ENCODE measurements at places on chromosomes 12 and 14.

DNA sequence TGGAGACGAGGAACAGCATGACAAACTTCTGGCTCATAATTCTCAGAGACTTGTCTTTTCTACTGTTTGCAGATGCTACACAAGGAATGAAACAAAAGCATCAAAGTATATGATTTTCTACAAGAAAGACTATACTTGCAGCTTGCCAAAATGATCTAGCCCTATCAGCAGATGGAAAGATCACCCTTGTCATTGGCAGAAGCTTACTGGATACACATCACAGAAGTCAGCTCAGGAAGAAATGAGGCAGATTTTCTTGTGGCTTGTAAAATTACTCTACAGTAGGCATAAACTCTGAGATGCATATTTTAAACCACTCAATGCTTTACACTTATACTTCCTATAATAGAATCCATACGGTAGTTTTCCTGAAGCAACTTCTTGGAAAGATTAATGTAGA, 20.6 kb downstream of the E2F7 start:
- no peak for DNase-seq

DNA sequence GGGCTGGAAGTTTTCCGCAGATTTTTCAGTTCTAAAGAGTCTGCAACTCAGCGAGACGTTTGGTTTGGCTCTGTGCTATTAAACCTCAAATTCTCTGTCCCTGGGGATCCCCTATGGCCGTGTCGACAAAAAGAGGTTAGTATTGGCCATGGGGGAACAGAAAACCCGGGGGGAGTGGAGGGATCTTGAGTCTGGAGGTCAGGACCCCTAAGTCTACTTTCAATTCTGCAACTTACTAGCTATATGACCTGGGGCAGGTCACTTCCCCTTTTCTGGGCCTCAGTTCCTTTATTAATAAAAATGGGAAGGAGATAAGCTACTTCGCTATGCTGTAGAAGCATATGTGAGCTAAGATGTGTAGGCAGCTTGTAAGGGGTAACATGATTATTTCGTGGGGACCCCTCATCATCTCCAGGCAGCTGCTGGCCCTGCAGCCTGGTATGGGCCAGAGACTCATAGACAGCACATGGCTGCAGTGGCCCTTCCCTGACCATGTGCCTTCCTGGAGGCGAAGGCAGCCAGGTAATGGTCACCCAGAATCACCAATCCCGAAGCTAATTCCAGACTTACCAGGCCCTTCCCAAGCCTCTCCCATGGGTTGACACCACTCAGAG, 8.6 kb downstream of the ASB2 start:
- DNase-seq, result no peak

- DNase-seq, result no peak
These were observed 151.2 kb upstream of the KRR1 start for GRCh38 chr12:75662511-75663159.

DNA sequence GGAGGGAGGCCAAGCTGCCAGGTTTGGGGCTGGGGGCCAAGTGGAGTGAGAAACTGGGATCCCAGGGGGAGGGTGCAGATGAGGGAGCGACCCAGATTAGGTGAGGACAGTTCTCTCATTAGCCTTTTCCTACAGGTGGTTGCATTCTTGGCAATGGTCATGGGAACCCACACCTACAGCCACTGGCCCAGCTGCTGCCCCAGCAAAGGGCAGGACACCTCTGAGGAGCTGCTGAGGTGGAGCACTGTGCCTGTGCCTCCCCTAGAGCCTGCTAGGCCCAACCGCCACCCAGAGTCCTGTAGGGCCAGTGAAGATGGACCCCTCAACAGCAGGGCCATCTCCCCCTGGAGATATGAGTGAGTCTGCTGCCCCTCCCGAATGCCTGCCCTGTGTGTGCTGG, 432 bp downstream of the IL25 start:
- DNase-seq, result no peak

- no peak for DNase-seq
These were observed 97.2 kb upstream of the PSMC1 start for GRCh38 chr14:90159146-90159545.

GRCh38 chr12:1660304-1661187, 30.3 kb upstream of the ADIPOR2 start:
- no peak for DNase-seq

GRCh38 chr14:61503167-61503801, 181.9 kb downstream of the PRKCH start:
- DNase-seq, result no peak

DNA sequence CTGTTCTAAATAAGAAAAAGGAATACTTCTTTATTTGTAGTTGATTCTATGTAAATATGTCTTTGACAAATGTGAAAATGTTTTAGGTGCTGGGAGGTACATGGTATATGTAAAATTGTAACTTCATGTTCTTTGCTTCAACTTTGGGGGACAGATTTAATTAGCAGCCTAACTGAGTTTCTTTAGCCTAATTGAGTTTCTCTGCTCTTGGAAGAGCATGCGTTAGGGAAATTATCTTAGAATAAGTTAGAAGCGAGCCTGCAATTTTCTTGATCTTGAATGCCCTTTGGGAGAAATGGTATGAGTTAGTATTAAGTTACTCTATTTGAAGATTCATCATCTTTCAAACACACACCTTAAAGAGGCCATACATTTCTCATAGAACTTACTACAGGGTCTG, 194.3 kb downstream of the AEBP2 start:
- no peak for DNase-seq

DNA sequence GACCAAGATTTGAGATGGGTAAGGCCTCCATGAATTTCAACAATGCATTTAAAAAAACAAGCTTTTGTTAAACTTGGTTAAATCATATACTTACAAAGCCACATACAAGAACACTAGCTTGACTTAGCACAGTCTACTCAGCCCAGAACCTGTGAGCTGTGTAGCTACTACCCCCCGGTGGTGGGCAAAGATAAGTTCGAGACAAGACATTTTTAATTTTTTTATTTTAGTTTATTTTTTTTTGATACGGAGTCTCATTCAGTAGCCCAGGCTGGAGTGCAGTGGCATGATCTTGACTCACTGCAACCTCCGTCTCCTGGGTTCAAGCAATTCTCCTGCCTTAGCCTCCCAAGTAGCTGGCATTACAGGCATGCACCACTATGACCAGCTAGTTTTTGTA, 3.7 kb upstream of the NECAP1 start:
- peak; percentile 10 for DNase-seq

DNA sequence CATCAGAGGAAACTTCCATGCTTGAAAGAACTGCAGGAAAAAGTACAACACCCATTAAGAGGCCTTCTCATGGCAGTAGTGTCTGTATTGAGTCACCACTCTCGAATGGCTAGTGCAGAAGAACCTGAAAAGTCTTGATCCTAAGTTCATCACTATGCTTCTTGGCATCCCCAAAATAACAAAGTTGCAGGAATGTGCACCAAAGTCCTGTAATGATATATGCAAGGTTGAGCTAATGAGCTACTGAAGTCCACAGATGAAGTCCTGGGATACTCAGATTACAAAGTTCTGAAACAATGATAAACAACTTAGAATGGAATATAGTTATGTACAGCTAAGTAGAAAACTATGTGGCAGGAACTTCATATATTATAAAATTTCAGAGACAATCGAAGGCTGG, 545.4 kb downstream of the FOXG1 start:
- no peak for DNase-seq

DNA sequence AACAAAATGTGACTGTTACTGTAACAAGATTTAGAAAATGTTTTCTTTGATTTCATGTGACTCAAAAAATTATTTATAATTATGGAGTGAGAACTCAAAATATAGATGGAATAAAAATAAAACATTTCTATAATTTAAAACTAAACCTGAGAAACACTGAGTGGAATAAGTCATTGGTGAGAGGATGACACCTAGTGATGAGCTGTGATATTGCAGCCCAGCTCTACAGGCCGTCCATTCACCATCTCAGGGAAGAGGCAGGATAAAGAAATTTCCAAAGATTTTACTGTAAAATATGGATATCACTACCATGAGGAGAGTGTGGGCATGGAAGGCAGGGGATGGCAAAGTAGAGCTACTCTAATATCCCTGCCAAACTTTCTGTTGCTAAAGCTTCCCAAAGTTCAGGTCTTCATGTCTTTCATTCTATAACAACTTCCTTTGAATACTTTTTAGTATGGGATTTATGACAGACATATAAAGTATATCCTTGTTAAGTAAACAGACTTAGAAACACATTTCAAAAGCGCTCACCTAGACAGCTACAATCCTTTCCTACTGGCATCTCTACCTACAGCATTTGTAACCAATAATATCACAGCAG, 308.0 kb downstream of the ITPR2 start:
- no peak for DNase-seq

GRCh38 chr14:21723431-21724045, 49.9 kb upstream of the OR4E1 start:
- DNase-seq, result no peak

DNA sequence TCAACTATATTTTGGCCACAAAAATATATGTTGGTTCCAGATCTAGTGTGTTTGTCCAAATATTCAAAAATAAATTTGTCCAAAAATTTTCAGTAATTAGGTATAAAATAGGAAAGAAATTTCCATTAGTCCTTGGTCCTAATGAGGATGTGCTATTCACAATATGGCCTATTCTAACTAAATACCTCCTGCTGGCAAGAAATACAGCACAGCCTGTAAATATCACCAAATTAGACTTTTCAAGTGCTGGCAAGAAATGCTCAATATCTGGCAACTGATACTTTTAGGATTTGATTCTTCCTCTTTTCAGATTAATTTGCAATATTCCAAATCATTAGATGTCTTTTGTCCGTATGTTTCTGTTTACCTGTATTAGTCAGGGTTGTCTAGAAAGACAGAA, 1446.2 kb downstream of the LRFN5 start:
- no peak for DNase-seq

GRCh38 chr12:132523576-132524331, 33.8 kb downstream of the FBRSL1 start:
- no peak for DNase-seq

DNA sequence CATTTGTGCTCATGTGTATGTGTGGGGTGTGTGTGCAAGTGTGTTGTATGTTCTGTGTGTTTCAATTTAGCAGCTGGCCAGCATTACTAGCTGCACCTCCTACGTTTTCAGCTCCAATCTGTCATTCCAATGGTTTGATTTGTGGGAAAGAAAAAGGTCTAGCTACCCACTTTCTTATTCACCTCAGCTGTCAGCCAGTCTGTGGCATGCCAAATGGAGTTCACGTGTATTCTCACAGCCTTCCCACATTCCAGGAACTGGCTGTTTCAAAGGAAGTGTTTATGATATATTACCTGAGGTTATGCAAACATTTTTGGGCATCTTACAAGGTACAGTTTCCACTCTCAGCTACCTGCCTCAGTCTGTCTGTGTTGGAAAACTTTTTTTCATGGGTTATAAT, 220.2 kb upstream of the CPNE8 start:
- DNase-seq, result no peak

DNA sequence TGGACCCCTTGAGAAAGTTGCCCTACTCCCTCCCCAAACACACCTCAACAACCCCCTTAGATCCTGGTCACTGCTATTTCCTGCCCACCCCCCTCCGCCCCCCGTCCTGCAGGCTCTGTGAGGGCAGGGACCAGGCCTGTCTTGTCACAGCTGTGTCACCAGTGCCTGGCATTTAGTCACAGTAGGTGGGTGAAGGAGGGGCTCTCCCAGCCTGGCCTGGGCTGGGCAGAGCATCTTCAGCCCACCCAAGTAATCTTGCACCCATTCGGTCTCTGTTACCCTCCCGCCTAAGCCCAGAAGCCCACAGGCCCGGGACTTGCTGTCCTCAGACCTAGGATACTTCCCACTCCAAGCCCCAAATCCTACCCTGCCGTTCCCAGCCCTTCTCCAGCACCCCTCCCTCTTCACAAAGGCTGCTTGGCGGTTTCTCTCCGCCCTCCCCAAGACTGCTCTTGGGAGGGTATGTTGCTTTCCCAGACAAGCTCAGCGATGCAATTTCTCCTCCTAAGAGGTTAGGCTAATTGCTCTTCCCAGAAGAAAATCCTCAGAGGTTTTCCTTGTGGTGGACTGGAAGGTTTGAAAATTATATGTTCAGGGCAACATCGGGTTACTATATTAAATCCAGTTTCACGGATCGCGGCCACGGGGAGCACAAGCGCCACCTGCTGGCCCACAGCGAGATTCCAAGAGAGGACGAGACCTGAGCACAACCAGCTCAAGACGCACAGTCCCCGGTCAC, 50.8 kb upstream of the ZFP36L1 start:
- DNase-seq, result no peak

DNA sequence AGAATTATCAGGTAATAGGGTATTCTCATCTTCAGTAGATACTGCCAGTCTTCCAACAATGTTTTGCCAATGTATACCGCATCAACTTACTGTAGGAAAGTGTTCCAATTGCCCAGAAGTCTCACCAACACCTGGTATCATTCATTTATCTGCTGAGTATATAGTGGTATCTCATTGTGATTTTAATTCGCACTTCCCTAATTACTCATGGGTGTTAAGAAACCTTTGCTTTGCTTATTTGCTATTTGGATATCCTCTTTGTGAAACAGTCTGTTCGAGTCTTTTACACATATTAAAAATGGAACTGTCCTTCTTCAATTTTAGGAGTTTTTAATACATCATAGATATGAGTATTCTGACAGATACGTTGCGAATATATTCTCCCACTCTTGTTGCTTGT, 6.1 kb downstream of the TM7SF3 start:
- DNase-seq, result no peak

- DNase-seq, result no peak
These were observed 12.5 kb downstream of the PRIMA1 start for GRCh38 chr14:93775744-93776143.

GRCh38 chr14:95835121-95835730, 41.4 kb upstream of the TUNAR start:
- DNase-seq, result no peak

DNA sequence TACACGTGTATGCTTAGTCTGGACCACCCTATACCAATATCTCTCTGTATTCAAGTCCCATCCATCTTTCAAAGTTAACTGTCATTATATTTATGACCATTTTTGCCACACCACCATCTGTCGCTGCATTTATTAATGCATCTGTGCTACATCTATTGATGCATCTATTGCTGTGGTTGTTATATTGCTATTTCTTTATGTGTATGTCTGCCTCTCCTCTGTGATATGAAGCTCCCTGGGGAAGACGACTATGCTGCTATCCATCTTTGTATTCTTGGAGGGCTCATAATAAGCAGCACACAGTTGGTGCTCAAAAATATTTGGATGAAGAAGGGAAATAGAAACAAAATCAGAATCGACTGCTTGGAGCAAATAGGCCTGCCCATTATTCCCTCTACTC, 357.6 kb downstream of the RPS29 start:
- no peak for DNase-seq

- DNase-seq, result peak; percentile 34
These were observed at the start of gene LRP1-AS for GRCh38 chr12:57146961-57147944. Gene LRP1-AS (minus strand): TSS chr12:57147619.

GRCh38 chr12:107544937-107545336, 140.7 kb upstream of the PWP1 start:
- no peak for DNase-seq
